ENCODE measurements at places on chromosomes 7 and 10.

DNA sequence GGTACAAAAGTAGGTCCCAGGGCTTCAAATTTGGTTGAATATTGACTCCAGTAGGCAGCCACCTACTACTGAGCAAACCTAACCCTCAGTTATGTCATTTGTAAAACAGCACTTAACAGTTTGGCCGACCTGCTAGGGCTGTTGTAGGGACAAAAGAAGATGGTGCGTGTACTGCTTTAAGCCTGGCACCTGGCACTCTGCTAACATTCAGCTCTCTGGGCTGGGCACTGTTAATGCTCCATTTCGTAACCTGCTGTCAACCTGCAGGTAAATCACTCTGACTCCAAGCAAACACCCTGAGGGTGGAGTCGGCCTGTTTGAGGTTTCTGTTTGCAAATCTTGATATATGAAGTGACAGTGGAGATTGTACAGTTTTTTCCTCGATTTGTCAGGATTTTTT lies 7.2 kb downstream of the ZKSCAN1 start:
- no peak for DNase-seq

GRCh38 chr7:101947899-101948298 lies 130.5 kb downstream of the CUX1 start:
- no peak for DNase-seq

DNA sequence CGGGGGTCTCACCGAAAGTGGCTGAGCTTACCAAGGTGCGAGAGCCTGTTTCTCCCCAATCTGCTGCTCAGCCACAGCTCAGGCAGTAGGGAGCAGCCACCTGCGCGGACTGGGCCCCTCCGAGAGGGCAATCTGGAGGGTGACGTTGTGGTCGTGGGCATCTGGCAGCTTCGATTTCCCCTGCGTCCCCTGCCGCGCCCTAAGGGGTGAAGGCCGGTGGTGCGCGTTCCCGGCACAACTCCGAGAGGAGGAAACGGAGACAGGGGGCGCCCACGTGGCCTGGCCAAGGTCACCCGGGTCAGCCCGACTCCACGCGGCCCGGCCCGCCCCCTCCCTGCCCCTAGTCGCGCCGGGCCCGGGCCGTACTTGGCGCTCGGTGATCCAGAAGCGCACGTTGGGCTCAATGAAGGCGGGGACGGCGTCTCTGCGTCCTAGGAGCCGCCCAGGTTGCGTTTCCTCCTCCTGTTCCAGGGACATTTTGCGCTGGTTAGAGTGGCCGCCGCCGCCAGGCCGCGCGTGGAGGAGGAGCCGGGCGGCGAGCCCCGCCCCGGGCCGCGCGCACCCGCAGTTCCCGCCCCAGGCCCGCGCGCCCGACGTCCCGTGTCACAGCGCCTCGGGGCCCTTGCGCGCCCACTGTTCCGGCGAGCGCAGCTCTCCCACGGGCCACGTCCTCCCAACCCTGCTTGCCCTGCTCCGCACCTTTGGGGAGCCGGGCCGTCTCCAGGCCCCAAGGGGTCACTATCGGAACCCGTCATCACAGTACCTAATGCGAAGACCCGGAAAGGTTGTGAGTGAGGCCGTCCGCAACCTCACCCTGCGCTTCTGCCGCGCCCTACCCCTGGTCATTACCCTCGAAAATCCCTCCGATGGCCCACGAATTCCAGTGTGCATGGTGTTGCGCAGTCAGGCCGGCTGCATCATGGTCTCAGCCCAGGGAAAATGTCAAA lies at the start of gene SFXN4:
Gene SFXN4, minus strand, starts transcription at position 544 of the 947 bp plus-strand sequence. Its CDS starts 67 bp downstream, at position 477.
- peak; percentile 88 for DNase-seq

DNA sequence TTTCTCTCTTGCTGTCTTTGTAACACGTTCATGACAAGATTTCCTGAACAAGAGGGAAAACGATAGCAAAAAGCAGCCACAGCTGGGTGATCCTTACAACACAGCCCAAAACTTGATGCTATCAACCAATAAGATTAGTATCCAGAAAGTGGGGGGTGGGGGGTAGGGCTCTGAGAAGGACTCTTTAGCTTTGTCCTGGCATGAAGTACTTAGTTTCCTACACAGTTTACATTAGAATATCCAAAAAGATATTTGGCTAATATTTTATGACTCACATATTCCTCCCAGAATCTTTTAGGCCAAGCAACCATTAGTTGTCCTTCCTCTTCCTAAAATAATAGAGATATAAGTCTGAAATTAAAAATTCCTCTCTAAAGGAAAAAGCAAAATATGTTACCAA lies 22.9 kb upstream of the LRRC17 start:
- DNase-seq = no peak

GRCh38 chr7:52826515-52827265 lies 208.7 kb upstream of the POM121L12 start:
- no peak for DNase-seq

- DNase-seq = no peak
Measured at GRCh38 chr7:99102361-99102760, 41.5 kb downstream of the SMURF1 start.

DNA sequence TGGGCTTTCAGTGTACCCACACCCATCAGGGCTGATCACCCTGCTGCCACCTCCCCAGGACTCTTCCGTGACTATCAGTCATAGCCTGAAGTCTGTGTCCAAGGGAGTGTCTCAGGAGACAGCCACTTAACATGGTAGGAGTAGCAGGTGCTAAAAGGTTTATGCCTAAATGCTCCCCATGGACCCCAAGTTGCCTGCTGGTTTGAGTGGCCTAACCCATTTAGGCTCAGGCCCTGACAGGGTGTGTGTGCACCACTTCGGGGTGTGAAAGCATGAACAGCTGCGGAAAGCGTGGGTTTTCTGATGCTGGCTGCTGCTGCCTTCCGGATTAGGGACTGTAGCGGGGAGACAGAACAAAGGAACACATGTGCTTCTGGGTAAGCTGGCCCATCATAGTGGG lies 93.2 kb upstream of the SAMD8 start:
- no peak for DNase-seq

- no peak for DNase-seq
Measured at GRCh38 chr7:105448181-105448580, 59.5 kb upstream of the SRPK2 start.

GRCh38 chr10:99611326-99611725 lies 8.9 kb downstream of the SLC25A28 start:
- DNase-seq = no peak

DNA sequence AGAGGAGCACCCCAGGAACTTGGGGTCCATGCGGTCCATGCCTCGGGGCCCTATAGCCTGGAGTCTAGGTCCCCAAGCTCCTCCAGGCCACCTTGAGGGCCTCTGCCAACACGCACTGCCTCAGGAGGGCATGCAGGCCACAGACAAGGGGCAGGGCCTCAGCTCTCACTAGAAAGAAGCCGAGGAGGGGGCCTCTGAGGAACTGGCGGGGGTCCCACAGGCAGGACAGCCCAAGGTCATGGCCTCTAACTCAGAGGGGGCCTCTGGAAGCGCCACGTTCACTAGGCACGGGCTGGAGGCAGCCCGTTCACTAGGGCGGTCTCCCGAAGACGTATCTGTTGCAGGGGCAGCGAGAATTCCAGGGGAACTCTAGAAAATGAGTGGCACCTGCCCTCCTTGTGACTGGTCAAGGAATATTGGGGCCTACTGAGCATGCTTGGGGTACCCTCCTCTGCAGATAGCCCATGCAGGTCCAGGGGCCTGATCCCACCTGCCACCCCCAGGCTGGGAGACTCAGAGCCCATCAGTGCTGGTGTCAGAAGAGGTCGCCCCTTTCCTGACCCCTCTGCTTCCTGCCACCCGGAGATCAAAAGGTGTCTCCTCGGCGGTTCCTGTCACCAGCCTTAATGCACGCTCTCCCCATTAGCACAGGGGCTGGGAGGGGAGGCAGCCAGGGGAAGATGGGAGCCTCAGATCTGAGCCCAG lies 86.7 kb upstream of the RET start:
- DNase-seq = no peak

- DNase-seq = no peak
Measured at GRCh38 chr10:3057946-3058345, 9.4 kb upstream of the PFKP start.

DNA sequence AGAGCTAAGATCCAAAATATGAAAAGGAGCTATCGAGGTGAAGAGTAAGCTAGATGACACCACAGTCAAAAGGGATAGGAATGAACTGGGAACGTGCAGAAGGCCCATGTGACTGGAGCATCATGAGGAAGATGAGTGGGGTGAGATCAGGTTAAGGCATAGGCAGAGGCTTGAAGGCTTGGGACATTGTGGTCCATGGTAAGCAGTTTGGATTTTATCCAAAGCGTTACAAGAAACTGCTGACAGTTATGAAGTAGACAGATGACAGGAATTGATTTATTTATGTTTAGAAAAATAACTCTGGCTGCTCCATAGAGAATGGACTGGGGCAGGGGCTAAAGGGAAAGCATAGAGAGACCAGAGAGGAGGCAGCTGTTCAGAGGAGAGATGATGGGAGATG lies 18.1 kb upstream of the PANK1 start:
- no peak for DNase-seq

DNA sequence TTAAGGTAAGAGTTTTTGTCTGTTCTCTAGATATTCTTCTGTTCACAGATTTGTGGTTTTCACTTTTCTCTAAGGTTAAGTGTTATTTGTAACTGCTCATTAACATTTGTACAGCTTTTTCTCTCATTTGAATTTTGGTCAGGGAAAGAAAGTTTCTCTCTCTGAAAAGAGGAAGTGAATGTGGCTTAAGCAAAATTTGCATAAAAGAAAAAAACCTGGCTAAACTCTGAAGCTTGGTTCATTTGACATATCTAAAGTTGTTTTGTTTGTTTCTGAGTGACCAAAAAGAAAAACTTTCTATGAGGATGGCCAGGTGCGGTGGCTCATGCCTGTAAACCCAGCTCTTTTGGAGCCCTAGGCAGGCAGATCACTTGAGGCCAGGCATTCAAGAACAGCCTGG lies 22.0 kb upstream of the SLC26A4 start:
- DNase-seq = no peak

DNA sequence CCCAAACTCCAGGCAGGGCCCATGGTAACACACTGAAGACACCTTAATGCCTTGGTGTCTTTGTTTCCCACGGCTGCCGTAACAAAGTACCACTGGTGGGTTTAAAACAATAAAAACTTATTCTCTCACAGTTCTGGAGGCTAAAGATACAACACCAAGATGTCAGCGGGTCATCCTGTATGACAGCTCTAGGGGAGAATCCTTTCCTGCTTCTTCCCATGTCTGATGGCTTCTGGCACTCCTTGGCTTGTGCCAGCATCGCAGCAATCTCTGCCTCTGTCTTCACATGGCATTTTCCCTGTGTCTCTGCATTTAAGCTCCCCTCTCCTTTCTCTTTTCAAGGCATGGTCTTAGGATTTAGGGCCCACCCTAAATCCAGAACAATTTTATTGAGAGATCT lies 33.1 kb downstream of the PRSS2 start:
- DNase-seq = no peak

GRCh38 chr7:128829391-128830166 lies 627 bp upstream of the FLNC start:
- DNase-seq = no peak

- DNase-seq = no peak
Measured at GRCh38 chr10:83469728-83470331, 669.5 kb upstream of the GHITM start.

DNA sequence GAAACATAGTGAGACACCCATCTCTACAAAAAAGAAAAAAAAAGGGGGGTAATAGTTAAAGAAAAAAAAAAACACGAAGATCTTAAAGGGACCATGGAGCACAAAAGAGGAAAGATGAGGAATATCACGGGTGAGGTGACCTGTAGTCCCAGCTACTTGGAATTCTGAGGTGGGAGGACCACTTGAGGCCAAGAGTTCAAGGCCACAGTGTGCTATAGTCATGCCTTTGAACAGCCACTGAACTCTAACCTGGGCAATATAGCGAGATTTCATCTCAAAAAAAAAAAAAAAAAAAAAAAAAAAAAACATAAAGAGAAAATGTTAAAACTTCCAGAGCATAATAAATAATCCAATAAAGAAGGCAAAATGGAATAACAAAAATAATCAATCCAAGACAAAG lies 23.6 kb downstream of the AKR1D1 start:
- DNase-seq = no peak

DNA sequence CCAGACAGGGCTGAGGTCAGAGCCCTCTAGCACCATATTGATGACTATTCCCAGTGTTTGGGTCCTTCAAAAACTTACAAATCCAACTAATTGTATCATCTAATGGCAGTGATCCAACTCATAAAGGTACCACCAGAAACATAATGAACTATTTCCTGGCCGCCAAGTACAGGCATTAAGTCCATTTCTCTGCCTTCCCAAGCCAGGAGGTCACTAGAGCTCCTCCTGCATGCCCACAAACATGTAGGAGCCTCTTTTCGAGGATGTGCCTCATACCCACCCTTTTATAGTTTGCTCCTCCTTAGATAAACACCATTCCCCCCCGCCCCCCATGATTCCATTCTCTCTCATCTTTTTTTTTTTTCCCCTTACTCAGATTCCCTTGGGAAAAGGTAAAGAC lies 91.3 kb downstream of the CHN2 start:
- no peak for DNase-seq

- no peak for DNase-seq
Measured at GRCh38 chr10:97820096-97820704, 29.4 kb upstream of the GOLGA7B start.

DNA sequence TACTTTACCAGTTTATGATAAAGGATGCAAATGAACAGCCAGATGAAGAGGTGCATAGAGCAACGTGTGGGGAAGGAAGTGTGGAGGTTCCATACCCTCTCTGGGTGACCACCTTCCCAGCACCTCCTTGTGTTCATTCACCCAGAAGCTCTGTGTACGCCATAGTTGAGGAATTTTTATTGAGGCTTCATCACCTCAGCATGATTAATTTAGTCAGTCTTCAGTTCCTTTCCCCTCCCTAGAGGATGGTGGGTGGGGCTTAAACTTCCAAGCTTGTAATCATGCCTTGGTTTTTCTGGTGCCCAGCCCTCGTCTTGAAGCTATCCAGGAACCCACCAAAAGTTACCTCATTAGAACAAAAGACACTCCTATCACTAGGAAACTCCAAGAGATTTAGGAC lies 162.7 kb downstream of the PLCE1 start:
- DNase-seq = no peak

DNA sequence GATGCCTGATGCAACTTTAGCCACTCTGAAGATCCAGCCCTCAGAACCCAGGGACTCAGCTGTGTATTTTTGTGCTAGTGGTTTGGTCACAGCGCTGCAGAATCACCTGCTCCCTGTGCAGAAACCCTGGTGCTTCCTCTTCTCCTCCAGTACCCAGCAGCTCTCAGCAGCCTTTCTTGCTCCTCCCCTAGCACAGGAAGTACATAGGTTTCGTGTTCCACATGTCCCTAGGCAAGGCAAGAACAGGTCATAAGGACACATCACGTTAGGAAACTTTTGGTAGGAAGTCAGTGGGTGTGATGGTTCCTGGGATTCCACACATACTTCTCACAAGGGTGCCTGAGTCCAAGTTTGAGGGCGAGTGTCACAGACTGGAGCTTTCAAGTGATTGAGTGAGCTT lies 167.9 kb upstream of the PRSS1 start:
- DNase-seq = no peak

- peak; percentile 77 for DNase-seq
Measured at GRCh38 chr7:128031901-128032604, 816 bp upstream of the LRRC4 start.

DNA sequence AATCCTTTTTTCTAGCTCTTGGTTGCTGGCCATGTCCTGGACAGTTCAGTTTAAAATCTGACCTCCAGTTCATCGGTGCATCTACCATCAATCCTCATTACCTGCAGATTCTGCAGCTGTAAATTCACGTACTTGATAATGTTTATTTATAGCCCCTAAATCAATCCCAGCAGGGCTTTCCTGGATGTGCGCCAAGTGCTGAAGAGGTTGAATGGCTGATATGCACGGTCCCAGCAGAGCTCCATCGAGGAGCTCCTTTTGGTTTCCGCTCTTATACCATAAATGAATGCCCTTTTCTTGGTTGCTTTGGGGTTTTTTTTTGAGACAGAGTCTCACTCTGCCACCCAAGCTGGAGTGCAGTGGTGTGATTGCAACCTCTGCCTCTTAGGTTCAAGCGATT lies 91.2 kb upstream of the CCZ1B start:
- no peak for DNase-seq

Data from Ammon's horn (tissue), 1 donor.